ENCODE measurements at places on chromosomes 5 and 9.

GRCh38 chr5:147403651-147404640 is 105.9 kb downstream of the DPYSL3 start:
- peak; percentile 98 for DNase-seq

- DNase-seq, result no peak
Measured at GRCh38 chr9:131484051-131484445, 18.7 kb upstream of the POMT1 start.

- peak; percentile 96 for DNase-seq
Measured at GRCh38 chr5:59036274-59036961, 453.5 kb downstream of the RAB3C start.

- no peak for DNase-seq
Measured at GRCh38 chr5:17329571-17329970, 112.1 kb downstream of the BASP1 start.

DNA sequence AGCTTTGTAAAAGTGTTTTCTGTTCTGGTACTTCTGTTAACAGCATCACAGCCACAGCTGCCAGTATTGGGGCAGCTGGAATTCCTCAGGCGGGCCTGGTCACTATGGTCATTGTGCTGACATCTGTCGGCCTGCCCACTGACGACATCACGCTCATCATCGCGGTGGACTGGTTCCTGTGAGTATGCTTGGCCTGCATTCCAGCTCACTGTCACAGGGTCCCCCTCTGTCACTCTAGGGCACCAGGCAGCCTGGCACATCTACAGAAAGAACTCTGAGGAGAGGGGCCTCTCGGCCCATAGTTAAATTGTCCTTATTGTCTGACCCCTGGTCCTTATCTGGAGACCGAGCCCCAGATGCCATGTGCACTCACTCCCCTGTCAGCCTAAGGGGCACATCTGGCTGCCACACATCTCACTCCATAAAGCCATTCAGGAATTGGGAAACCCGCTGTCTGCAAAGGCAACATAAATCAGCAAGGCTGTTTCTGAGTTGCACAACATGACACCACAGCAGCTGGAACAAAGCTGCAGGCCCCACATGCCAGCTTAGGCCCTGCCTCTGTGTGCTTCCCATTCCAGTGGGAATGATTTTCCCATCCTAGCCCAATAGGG is 77.5 kb downstream of the SLC1A3 start:
- peak; percentile 82 for DNase-seq

GRCh38 chr5:148720257-148720656 is 65.9 kb upstream of the HTR4 start:
- DNase-seq, result no peak

GRCh38 chr5:93674866-93675459 is 66.4 kb downstream of the POU5F2 start:
- no peak for DNase-seq

GRCh38 chr5:174148721-174149120 is 103.2 kb downstream of the NSG2 start:
- DNase-seq, result no peak

DNA sequence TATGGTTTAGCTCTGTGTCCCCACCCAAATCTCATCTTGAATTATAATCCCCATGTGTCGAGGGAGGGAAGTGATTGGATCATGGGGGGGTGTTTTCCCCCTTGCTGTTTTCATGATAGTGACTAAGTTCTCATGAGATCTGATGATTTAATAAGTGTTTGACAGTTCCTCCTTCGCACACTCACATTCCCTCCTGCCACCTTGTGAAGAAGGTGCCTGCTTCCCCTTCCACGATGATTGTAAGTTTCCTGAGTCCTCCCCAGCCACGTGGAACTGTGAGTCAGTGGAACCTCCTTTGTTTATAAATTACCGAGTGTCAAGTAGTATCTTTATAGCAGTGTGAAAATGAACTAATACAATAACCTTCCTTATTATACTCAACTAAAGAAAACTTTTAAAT is 24.3 kb upstream of the TEX10 start:
- DNase-seq, result no peak

DNA sequence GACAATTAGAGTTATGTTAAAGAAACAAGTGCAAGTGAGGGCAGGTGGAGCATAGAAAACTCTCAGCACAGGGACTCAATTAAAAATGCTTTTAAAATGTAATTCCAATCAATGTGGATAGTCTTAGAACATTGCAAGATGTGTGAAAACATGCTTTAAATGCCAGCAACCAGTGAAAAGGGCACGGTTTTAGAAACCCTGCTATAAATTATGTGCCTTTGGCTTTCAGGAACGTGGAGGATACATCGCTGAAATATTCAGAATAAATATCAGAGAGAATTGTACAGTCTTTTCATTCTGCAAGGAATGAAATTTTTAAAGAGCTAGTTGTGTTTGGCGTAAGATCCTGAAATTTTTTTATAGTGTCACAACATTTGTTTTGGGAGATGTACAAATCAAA is 101.1 kb downstream of the TLE4 start:
- DNase-seq, result no peak

- DNase-seq, result no peak
Measured at GRCh38 chr5:67366691-67367395, 170.2 kb upstream of the CD180 start.

DNA sequence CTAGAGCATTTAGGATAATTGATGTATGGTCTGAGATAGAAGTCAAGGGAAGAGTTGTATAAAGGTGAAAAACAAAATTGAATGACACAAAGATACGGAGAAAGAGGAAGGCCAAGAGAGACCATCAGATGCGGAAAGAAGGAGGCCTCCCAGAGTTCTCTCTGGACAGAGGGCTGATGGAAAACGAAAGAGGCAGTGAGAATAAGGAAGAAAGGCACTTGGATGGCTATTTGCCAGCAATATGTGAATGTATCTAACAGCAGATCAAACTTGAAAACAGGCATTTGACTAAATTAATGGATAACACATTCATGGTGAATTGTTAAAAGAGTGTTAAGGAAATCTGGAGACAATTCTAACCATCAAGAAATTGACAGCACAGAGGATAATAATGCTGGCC is 2.4 kb upstream of the DOCK8 start:
- no peak for DNase-seq

GRCh38 chr5:178476972-178477754 is 113.0 kb downstream of the COL23A1 start:
- DNase-seq, result no peak

- no peak for DNase-seq
Measured at GRCh38 chr5:2006193-2006970, 123.7 kb upstream of the IRX4 start.

- no peak for DNase-seq
Measured at GRCh38 chr5:171031977-171032376, 170.2 kb downstream of the RANBP17 start.

GRCh38 chr5:146409054-146409671 is 38.0 kb upstream of the TCERG1 start:
- DNase-seq, result no peak

DNA sequence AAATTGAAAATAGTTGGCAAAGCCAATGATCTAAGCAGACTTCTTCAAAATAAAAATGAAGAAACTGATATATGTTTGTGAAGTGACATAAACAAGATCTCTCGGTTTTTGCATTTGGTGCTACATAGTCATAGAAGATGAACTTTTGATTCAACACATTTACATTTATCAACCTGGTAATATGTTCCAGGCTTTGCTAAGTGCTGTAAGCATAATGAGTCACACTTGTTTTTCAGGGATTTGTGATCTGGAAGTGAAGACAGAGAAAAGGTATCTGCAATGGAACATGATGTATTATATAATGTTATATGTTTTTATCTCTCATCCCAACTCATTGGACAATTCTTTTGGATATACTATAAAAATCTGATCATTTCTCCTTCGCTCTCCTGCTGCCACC is 801.4 kb downstream of the BRINP1 start:
- no peak for DNase-seq

DNA sequence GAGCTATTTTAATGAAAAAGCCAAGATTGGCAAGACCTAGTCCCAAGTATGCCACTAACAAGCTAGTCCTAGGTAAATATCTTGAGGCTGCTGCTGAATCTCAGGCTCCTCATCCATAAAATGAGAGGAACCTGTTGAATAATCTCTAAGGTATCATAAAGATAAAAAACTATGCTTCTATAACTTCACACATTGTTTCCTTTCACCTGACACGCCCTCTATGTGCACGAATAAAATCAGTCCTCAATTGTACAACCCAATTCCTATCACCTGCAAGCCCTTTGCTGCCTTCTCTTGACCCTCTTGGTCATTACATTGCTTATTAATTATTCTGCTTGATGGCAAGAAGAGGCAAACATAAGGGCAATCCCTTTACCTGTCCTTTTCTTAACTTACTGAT is 69.9 kb downstream of the TRPM6 start:
- no peak for DNase-seq

GRCh38 chr9:34493972-34494535 is 28.7 kb downstream of the ENHO start:
- no peak for DNase-seq

DNA sequence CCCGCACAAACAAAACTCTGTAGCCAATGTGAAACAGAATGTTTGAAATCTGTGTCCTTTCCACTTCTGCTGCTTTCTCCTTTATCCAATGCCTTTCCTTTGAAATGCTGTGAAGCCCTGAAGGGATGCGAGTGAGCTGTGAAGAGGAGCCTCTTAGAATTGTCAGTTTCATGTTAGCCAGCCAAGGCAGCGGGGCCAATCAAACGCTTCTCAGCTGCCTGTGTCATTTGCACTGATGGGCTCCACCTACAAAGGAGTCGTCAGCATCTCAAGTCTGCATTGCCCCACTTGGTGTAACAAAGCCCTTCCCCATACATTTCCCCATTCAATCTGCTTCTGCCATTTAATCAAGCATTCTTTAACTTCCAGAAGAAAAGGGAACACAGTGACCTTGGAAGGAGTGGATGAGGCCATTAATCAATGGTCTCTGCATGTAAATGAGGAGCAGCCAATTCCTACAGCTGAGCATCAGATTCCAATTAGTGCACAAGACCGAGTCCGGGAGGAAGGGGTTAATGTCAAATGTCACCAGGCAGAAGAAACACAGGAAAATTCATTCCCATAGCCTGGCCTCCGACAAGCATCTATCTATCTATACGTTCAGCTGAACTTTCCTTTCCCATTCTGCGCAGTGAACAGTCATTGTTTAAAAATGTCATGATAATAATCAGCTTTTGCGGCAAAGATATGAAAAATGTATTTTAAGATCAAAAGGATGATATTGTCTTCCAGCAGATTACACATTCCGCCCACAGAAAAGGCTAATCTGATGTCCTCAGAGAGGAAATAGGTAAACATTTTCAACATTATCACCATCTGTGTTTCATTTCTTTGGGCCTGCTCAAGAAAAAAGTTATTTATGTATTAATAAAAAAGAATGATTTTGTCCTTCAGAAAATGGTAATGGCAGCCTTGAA is 154.6 kb downstream of the FSTL4 start:
- no peak for DNase-seq

GRCh38 chr5:91313757-91314673 is 69.1 kb downstream of the ARRDC3 start:
- peak; percentile 85 for DNase-seq

DNA sequence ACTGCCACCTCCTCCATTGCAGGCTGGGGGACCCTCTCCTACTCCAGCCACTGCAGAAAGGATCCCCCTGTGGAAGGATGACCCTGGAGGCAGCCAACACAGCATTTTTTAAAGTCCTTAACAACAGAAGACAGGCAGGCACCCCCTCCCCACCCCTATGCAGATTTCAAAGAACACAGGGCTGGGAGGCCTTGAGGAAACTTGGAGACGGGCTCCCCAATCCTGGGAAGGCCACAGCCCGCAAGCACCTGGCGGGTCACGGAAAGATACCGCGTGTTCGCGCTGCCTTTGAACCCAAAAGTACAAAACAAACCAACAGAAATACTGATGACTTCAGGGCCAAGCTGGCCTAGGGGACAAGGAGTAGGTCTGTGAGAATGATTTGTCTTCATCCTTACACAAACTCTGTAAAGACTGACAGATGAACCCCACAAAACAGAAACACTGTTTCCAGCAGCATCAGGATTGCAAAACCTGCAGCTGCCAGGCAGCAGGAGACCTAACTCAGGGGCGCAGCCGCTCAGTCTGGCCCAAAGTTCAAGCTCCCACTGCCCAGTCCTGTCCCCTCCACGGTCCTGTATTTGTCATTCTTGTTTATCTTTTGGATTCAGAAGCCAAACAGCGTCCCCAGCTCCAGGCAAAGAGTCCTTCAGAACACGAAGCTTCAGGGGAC is 13.8 kb downstream of the VAV2 start:
- no peak for DNase-seq

DNA sequence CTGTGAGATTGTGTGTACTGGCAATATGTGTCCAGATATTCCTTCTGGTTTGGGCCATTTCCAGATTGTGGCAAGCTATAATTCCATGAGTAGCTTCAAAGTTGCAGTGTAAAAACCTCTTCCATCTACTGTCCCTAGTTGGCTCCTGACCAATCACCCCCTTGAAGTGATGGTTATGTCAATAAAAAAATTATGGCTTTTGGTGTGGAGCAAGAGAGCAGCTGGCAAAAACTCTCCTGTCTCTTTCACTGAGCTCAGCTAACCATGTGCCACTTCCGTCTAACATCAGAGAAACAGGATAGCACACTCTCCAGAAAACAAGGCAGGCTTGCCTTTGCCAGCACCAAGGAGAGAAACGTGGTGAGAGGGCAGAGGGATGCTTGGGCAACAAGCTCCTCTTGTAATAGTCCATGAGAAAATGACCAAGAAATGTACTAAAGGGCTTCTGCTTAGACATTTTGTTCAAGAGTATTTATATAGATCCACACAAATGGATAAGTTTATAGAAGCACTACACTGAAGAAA is 914.4 kb upstream of the SEMA6A start:
- no peak for DNase-seq

DNA sequence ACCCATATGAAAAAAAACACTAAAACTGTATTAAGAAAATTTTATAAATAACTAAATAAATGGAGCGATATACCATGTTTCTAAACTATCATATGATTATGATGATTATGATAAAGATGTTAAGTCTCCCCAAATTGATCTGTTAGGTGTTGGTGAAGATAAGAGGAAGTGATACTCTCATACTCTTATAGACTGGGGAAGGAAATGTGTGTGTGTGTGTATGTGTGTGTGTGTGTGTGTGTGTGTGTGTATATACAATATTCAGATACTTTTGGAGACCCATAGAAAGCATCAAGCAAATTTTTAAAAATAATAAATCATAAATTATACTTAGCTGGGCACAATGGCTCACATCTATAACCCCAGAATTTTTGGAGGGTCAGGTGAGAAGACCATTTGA is 62.9 kb downstream of the TMEM232 start:
- DNase-seq, result no peak

- DNase-seq, result no peak
Measured at GRCh38 chr5:75921011-75921410, 162.2 kb upstream of the SV2C start.
